ENCODE measurements at places on chromosomes 16 and 17.

- DNase-seq, result no peak
These were observed 27.3 kb downstream of the SLC6A4 start for GRCh38 chr17:30208214-30208613.

- no peak for DNase-seq
These were observed 29.8 kb downstream of the LIG3 start for GRCh38 chr17:35010093-35010492.

DNA sequence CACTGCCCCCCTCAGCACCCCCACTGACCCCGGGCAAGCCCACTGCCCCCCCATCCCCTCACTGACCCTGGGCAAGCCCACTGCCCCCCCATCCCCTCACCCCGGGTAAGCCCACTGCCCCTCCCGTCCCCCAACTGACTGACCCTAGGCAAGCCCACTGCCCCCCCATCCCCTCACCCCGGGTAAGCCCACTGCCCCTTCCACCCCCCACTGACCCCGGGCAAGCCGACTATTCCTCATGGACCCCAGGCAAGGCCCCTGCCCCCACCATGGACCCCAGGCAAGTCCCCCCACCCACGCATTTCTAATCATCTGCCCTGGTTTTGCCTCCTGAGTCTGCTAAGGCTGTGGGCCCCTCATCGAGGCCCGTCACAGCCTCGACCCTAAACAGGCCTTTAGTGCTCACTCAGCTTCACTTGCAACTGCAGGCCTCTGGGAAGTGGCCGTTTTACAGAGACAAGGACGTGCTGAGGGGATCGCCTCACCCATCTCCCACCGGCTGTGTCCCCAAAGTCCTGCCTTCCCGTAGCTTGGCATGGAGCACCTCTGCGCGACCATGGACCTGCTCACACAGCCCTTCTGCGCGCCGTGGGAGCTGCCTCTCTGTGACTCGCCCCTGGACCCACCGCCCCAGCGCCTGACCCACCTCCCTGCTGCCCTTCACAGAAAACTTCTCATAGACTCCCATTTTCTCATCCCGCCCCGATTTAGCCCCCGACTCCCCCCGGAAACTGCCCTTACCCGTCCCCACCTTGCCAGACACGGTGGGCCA lies 3.6 kb downstream of the VPS9D1 start:
- DNase-seq, result no peak

DNA sequence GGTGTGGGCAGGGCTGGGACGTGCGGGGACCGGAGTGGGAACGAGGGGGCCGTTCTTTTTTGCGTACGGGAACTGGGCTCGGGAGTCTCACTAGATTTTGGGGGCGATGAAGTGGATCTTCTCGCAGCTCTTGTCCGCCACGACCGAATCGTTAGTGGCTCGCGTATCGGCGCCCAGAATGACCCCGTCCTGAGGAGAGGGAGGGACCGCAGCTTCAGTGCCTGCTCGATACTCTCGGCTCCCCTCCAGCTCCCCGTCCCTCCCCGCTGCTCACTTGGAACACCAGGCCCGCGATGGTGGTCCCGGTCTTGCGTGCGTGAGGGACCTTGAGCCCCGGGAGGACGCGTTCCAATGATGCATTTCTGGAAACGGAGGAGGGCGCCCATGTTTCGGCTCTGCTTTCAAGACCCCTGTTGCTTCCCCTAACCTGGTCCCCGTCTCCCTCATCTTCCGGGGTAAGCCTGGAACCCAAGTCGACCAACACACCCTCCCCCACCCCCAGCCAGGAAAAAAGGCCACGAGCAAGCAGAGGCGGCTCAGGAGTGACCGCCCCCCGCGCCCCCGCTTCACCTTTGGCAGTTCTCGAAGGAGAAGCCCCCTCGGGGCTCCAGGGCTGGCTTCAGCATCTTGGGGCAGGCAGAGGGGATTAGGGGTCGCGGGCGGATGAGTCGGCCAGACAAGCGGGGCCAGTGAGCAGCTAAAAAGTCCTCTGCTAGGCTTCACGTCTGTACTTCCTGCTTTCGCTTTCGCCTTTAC lies at the start of gene PSMB10:
TSS of gene PSMB10 (minus strand) at position 727 of the 756 bp plus-strand sequence. CDS start at position 626, 101 bp downstream.
- DNase-seq, result no peak

- no peak for DNase-seq
These were observed 66.6 kb upstream of the CBX4 start for GRCh38 chr17:79905832-79906231.

DNA sequence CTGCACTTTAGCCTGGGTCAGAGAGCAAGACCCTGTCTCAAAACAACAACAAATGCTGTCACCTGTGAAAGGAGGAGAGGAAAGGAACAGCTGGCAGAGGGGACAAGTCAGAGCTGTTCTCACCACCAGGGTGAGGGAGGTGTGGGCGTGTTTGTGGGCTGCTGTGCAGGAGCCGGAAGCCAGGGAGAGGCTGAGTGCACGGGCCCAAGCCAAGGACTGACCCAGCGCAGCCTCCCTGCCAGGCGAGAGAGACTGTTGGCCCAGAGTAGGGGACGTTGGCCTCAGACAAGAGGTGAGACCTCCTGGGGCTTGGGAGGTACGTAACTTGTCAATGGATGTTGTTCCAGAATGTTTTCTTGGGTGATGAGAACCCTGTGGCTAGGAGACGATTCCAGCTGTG lies 10.7 kb downstream of the SPNS2 start:
- DNase-seq, result no peak

DNA sequence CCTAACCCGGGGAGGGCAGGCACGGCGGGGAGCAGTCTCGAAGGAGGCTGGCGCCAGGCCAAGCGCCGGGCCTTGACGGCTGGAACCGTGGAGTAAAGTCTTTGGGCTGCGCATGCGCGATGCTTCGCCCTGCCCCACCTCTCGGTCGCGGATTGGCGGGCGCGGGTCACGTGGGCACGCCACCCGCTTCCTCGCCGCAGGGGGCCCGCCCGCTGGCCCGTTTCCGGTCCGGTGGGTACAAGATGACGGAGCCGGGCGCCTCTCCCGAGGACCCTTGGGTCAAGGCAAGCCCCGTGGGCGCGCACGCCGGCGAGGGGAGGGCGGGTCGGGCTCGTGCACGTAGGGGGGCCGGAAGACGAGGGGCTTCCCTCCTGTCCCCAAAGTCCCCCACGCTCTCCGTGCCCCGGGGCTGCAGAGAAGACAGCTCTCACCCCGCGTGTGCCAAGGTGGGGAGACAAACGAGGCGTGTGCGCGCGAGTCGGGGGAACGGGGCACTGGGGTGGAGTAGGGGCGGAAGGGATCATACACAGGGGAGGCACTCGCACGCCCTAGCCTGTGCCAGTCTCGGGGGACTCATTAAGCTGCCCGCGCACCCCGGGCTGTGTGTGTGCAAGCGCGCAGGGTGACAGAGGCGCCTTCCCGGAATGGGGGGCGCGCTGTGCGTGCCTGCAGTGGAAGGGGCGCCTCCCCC lies at the start of gene MLX:
TSS of gene MLX (plus strand) at position 218 of the 691 bp plus-strand sequence. CDS start at position 243, 25 bp downstream.
- DNase-seq, result peak; percentile 83

DNA sequence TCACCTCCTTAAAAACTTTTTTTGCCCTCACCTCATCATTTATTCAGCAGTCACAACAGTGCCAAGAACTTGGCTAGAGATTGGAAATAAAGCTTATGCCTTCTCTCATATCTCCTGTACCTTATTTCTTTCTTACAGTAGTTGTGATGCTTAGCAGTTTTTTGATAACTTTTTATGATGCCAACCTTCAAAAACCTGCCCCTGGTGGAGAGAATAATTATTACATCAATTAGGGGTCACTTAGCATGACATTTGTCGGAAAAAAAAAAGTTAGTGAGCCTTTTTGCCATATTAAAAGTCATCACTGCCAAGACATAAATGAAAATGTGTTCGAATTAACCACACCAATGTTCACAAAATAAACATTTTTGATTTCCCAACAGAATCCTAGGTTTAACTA lies 296.6 kb downstream of the WWOX start:
- no peak for DNase-seq

DNA sequence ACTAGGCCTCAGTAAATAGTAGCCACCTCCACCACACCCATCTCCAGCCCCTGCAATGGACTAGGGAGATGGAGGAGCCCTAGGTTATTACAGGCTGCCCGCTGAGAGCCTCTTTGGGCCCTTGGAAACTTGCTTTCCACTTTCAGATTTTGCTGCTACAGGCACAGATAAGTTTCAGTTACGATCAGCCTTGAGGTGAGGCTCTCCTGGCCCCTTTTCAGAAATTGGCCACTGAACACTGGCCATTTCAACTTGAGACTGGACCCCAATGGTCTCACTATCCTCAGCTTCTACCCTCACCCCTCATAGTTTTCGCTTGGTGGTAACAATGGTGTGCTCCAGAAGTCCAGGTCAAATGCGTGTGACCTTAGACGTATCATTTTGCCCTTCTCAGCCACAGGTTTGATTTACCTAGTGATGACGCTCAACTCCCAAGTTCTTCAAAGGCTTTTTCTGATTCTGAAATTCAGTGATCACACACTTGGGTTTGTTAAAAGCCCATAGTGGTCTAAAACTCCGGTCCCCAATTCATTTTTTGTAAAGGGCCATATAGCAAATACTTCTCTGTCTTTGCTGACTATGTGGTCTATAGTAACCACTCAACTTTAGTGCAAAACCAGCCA lies 1.0 kb downstream of the PMM2 start:
- DNase-seq, result no peak

DNA sequence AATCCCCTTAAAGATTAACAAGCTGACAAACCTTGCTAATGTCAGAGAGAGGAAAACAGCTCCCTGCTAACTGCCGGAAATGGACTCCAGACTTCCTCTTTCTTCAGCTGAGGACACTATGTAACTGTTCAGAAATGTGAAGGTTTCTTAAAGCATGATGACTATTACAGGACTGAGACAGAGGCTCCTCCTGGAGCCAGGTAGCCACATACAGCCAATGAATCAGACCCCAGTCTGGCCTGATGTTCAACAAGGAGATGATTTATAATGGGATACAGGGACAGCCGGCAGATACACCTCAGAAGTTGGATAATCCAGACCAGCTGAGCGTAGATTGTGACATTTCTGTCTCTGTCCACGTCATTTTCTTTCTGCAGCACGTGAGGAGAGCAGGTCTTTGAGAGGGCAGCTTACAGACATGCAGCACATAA lies 216.2 kb downstream of the HS3ST3A1 start:
- no peak for DNase-seq

DNA sequence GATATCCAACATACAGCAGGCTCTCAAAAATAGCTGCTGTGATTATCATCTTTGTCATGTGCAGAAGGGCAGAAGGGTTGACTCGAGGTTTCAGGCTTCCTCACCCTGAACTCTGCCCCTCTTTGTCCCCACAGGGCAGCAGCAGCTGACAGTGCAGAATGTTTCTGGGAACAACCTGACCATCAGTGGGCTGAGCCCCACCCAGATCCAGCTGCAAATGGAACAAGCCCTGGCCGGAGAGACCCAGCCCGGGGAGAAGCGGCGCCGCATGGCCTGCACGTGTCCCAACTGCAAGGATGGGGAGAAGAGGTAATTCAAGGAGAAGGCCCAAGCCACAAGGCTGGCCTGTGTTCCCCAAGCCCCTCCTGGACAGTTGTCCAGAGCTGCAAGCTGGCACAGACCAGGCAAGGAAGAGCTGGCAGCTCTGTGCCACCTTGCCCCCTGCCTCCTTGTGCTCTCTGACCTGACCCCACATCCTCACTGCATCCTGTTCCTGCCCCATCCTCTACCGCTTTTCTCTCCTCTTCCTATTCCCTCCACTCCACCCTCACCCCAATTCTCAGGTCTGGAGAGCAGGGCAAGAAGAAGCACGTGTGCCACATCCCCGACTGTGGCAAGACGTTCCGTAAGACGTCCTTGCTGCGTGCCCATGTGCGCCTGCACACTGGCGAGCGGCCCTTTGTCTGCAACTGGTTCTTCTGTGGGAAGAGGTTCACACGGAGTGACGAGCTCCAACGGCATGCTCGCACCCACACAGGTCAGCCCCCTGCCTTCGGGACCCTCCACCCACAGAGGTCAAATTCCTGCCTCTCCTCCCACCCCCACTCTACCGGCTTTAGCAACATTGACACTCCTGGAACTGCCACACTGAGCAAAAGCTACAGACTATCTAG lies 16.3 kb upstream of the PNPO start:
- DNase-seq, result no peak

- no peak for DNase-seq
These were observed 1.5 kb downstream of the SLC38A8 start for GRCh38 chr16:84040823-84041820.

- no peak for DNase-seq
These were observed 52.8 kb downstream of the SDK2 start for GRCh38 chr17:73591296-73592078.

- DNase-seq, result no peak
These were observed 295.8 kb downstream of the FOXL1 start for GRCh38 chr16:86874141-86874540.

GRCh38 chr16:87332150-87332549 lies 15.0 kb upstream of the C16orf95 start:
- DNase-seq, result no peak

DNA sequence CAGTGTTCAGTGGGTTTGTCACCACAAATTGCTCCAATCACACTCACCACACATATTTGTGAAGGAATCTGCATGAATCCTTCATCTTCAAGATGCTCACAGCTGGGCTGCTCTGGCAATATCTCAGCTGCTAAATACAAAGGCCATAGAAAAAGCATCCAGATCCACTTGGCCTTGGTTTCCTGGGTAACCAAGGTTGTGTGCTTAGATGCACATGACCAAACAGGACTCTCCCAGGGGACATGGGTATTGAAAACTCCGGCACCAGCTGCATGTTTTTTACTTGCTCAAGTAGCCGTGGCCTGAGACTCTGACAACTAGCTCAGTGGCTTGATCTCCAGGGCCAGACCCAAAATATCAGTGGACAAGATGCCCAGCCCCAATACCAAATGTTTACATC lies 131.3 kb downstream of the CBLN1 start:
- no peak for DNase-seq

GRCh38 chr16:29686740-29687332 lies 7.9 kb downstream of the QPRT start:
- no peak for DNase-seq

- DNase-seq, result no peak
These were observed 23.4 kb downstream of the NDEL1 start for GRCh38 chr17:8459107-8459506.

DNA sequence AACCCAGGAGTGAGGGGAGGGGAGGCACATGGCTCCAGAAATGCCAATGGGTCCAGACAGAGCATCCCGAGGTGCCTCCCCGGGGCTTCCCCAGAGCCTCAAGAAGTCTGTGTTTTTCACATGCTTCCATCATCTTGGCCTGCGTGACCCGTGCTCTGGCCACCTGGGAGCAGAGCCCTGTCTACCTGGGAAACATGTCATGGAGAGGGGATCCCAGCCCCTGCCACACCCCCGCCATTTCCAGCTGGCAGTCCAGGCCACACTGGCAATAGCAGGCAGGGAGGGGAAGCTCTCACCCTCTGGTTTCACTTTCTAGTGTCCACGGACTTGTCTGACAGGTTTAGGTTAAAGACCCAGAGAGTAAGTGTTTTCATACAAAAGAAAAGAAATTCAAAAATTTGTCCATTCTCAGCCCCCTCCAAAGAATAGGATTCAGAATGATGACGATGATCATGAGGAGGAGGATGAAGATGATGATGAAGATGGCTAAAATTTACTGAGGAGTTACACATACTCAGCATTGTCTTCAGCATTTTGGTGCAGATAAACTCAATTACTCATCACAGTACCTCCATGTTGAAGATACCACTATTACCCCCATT lies 9.0 kb downstream of the SMIM5 start:
- no peak for DNase-seq
